ENCODE measurements at places on chromosomes 2 and 18. TPM values are rescaled to one million over a fixed set of nuclear protein-coding genes. Genes with fewer than 3 reads are reported as not detected.

The TUBA3E gene
- 6.9 TPM for total RNA-seq

The UNC50 gene
- total RNA-seq, result 45.0 TPM

The PRSS56 gene
- total RNA-seq, result 0.10 TPM

The RPS27A gene
- 2,627 TPM for total RNA-seq

The CCDC68 gene
- 4.8 TPM for total RNA-seq

The TYMS gene
- total RNA-seq, result 167 TPM

The INPP1 gene
- total RNA-seq, result 34.0 TPM

The PTRHD1 gene
- total RNA-seq, result 48.5 TPM

The MC4R gene
- total RNA-seq, result not detected

The ASB1 gene
- 55.3 TPM for total RNA-seq

The RPRM gene
- 0.05 TPM for total RNA-seq

The RTKN gene
- 22.4 TPM for total RNA-seq

The CHRNA1 gene
- not detected for total RNA-seq

The GRP gene
- total RNA-seq, result not detected

The RND3 gene
- 45.9 TPM for total RNA-seq

The EFR3B gene
- total RNA-seq, result 7.9 TPM

The AQP12B gene
- total RNA-seq, result not detected

The BCL11A gene
- total RNA-seq, result 0.09 TPM

The SRD5A2 gene
- 0.02 TPM for total RNA-seq

The IGFBP5 gene
- total RNA-seq, result 0.16 TPM

The ACTR2 gene
- total RNA-seq, result 136 TPM

The SANBR gene
- total RNA-seq, result 12.7 TPM

The MGAT4A gene
- 2.6 TPM for total RNA-seq

The ASTL gene
- not detected for total RNA-seq

The CNGA3 gene
- total RNA-seq, result 0.02 TPM

The LBX2 gene
- total RNA-seq, result 3.2 TPM

The LIPG gene
- total RNA-seq, result 0.24 TPM

All from A549 treated with AZD2906 at 1 μM for 4 hours (cell line).